Left forelimb (tissue), 1 donor: ENCODE measurements at places on chromosomes 11 and 22.

GRCh38 chr11:2305140-2305778, 3.4 kb downstream of the TSPAN32 start:
- DNase-seq: peak; percentile 87

DNA sequence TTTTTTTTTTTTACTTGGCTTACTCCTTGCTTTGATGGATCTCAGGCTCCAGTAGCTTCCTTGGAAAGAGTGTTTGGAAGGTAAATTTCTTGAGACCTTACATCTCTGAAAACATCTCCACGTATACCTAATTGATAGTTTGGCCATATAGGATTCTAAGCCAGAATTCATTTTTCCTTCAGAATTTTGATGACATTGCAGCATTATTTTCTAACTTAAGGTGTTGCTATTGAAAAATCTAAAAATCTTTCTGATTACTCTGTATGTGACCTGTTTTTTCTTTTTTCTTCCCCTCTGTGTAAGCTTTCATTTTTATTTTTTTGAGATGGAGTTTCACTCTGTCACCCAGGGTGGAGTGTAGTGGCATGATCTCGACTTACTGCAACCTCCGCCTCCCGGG, 23.1 kb upstream of the SPTBN2 start:
- no peak for DNase-seq

GRCh38 chr11:44565953-44566949, 788 bp downstream of the CD82 start:
- no peak for DNase-seq

DNA sequence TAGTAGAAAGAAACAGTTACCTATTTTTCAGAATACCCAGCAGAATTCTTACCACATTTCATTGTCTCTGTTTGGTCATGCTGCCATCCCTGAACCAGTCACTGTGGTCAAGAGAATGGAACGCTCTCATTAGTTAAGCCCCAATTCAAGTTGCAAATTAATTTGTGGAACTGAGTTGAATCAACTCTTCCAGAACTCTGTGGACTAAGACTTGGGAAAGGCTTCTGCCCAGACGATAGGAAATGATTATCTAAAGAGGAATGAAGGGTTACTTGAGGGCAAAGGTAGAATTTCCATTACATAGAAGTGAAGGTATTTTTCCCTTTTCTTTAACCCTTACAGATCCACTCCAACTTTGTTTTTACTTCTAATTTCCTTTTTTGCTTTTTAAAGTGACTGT, 286.4 kb downstream of the DYNC2H1 start:
- no peak for DNase-seq

DNA sequence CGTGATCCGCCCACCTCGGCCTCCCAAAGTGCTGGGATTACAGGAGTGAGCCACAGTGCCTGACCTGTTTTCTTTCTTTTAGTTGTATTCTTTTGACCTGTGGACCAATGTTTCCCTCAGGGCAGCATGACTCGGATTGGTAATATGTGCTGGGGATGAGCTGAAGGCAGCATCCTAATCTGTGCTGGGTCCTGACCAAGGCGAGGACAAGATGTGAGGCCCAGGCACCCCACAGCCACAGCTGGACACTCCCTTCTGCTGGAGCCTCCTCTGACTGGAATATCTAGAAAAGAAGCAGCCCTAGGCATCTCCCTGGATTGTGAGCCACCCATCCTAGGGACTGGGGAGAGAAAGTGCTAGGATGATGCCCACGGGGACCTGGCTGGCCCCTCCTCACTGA, 105.4 kb downstream of the PDE2A start:
- DNase-seq: no peak

GRCh38 chr11:128904656-128905344, 13.6 kb downstream of the KCNJ5 start:
- peak; percentile 70 for DNase-seq

- DNase-seq: no peak
Measured at GRCh38 chr11:78731027-78731426, 156.4 kb upstream of the NARS2 start.

GRCh38 chr11:59939482-59939881, 1.2 kb downstream of the OOSP1 start:
- no peak for DNase-seq

DNA sequence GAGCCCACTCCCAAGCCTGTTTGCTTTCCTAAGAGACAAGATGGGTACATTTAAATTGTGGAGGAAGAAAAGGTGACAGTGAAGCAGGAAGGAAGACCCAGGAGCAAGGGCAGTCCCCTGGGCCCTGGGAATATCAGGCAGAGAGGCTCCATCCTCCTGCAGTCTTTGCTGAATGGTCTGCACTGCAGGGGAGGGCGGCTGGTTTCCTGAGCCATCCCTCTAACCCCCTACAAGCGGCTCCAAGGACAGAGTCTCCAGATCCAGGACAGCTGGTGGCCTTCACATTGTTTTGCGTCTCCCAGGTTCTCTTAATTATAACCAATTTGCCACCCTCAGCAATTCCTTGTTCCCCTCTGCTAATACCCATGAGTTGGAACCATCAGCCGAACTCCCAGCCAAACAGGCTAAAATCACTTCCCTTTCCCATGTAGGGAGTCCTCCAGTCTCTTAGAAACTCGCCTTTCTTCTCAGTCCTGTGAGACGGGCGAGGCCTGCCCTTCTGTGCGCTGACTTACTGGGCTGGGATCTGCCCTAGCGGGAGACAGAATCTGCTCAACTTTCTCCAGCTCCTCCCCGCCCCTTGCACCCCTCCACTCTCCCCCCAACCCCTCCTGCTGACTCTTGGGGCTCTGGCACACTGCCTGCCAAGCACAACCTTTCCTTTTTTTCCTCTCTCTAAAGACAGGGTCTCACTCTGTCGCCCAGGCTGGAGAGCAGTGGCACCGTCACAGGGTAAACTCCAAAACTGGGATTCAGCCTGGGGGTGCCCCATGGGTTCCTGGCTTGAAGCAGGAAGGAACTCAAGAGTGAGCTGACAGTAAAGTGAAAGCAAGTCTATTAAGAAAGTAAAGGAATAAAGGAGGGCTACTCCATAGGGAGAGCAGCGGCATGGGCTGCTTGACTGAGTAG, 53.4 kb upstream of the EMID1 start:
- DNase-seq: peak; percentile 60

DNA sequence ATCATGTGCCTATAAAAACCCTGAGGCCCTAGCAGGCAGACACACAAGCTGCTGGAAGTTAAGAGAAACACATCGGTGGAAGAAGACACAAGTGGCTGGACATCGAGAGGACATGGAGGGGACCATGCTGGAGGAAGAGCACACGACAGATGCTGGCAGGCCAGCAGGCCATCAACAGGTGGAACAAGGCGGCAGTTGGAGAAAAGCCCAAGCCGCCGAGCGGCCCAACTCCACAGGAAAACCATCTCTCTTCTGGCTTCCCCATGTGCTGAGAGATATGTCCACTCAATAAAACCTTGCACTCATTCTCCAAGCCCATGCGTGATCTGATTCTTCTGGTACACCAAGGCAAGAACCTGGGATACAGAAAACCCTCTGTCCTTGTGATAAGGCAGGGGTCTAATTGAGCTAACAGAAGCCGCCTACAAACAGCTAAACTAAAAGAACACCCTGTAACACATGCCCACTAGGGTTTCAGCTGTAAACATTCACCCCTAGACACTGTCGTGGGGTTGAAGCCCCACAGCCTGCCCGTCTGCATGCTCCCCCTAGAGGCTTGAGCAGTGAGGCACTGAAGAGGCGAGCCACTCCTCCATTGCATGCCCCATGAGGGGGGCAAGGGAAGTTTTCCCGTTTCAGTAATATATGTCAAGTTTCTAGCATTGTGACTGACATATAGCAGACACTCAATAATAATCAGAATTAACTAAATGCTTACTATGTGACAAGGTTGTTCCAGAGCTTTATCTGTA, 39.0 kb upstream of the MMP20 start:
- DNase-seq: no peak

GRCh38 chr11:113026778-113027177, 65.6 kb downstream of the NCAM1 start:
- no peak for DNase-seq

- DNase-seq: peak; percentile 78
Measured at GRCh38 chr11:64553554-64554201, 37.3 kb upstream of the SLC22A12 start.

DNA sequence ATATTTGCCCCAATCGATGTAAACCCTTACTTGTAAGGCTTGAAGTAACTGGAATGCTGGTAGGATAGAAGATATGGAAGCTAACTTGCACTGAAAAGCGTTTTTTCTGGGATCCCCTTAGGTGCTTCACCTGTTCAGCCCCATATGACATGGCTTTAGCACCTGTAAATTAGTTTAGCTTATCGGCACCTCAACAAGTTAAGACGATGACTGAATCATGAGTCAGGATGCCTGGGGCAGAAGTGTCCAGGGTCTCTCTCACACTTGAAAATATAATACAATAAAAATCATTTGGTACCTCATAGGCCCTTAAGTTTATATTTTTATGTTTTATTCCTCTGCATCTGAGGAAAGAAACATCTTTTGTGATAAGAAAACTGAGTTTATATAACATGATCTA, 409.2 kb upstream of the LRRC4C start:
- no peak for DNase-seq

DNA sequence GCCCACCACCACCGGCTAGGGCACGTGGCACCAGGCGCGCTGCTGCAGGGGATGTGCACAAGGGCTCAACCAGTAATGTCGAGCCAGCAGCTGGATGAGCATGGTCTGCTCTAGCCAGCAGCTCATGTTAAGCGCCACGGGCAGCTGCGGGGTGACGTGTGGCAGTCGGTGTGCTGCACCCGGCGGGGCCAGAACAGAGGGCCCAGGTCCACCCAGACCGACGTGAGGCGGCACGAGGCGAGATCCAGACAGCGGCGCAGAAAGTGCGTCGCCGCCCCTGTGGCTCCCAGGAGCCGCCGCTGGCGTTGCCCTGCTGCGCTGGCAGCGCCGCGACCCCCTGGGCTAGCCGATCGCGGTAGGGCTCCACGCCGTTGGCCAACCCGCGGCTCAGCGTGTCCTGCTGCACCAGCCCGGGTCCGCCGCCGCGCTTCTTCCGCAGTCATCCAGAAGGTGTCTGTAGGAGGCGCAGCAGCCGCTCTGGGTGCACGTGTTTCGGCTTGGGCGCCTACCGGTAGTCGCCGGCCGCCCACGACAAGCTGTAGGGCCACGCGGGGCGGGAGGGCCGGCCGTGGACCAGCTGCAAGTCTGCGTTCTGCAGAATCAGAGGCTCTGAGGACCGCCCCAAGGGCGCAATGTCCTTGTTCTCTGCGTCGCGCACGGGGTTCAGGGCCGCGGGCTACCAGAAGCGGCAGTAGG, 4.6 kb upstream of the GALR3 start:
- DNase-seq: peak; percentile 74

DNA sequence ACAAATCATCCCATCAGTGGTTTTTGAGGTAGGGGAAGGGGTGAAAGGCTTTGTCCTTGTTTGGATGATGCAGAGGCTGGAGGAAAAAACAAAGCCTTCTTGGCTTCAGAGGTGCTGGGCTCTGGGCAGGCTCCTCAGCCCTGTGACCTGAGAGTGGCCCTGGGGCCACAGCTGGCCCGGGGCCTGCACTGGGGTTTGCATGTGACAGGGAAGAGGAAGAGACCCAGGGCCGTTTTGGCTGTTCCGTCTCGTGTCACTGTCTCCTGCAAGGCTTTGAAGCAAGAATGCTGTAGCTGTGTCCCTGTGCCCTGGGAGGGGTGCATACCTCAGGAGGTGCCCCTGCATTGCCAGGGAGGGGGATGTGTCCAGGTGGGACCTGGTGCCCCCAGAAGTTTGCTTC, 12.6 kb downstream of the ARHGAP8 start:
- DNase-seq: no peak

- no peak for DNase-seq
Measured at GRCh38 chr11:132490978-132491377, 1041.3 kb downstream of the OPCML start.

- no peak for DNase-seq
Measured at GRCh38 chr11:113242767-113243397, 71.5 kb upstream of the TTC12 start.

- no peak for DNase-seq
Measured at GRCh38 chr11:44577231-44577830, 11.9 kb downstream of the CD82 start.

- no peak for DNase-seq
Measured at GRCh38 chr11:14312736-14313438, 46.1 kb downstream of the RRAS2 start.

DNA sequence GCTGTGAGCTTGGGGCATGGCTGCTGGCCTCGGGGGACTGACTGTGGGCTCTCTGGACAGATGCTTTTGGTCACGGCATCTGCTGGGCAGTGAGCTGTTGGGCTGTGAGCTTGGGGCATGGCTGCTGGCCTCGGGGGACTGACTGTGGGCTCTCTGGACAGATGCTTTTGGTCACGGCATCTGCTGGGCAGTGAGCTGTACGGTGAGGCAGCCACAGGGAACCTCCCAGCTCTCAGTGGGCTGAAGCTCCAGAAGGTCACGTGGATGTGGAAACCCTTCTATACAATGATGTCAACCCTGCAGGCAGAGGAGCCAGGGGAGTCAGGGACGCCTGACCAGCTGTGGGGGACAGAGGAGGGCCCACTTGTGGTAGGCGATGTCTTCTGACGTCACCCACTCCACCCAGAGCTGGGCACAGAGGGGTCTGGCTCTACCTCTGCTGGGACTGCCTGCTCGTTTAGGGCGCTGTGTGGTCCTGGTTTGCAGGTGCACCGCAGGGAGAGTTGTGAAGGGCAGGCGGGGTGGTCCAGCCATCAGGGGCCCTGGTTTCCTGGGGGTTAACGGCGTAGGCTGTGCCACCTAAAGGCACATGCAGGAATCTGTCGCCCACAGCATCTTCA, 1331.3 kb downstream of the BRD1 start:
- DNase-seq: no peak

GRCh38 chr11:121671283-121672168, 218.8 kb upstream of the SORL1-AS1 start:
- no peak for DNase-seq

DNA sequence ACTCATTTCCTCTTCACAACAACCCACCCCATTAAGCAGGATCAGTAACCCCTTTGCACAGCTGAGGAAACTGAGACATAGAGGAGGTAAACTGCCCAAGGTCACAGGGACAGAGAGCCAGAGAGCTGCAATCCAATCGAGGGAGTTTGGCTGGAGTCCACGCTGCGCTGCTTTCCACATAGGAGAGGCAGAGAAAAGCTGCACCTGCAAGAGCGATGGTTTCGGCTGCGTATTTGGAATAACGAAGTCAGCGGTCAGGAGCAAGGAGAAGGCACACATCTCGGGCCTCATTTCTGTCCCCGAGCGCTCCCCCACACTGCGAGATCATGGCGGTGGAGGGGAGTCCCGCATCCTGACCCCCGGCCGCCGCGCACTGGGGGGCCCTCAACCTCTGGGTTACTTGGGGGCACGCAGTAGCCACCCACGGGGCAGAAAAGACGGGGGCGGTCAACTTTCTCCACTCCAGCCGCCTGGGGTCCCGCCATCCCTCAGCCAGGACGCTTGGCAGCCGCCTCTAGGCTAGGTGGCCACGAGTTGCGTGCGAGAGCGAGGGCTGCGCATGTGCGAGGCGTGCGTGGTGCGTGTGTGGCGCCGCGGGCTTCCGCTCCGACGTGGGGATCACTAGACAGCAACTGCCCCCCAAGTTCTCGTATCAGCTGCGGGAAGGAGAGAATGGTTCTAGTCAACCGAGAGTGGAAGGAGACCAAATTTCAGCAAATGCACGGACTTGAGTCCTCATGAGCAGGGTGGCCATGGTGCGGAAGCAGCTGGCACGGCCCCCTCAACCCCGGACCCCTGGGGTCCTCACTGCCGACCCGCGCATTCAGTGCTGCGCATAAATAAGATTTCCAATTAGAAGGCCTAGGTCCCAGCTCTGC, 42.3 kb upstream of the CLDN5 start:
- no peak for DNase-seq

- no peak for DNase-seq
Measured at GRCh38 chr11:121534131-121535093, 81.6 kb upstream of the SORL1-AS1 start.
